ENCODE measurements at places on chromosomes 12 and 14.

DNA sequence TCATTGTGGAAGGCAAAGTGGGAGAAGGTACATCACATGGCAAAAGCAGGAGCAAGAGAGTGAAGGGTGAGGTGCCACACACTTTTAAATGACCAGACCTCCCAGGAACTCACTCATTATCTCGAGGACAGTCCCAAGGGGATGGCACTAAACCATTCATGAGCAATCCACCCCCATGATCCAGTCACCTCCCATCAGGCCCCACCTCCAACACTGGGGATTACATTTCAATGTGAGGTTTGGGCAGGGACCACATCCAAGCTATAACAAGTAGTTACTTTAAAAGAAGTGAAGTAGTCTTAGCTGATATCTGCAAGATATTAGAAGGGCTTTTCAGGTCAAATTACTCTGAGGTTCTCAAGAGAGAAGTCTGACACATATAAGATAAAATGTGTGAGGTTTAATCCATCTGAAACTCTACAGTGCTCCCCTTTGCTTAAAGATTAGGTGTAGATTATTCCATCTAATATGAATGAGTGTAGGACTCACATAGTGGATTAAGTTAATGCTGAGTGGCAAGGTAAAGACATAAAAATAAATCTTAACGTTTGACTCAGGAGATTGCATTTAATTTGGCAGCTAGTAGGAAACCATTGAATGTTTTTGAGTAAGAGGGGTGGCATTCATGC, 130.8 kb downstream of the TMX1 start:
- H3K4me3 ChIP-seq, result no peak overlapping the region
- H3K27me3 ChIP-seq, result peaks cover 4% of the 10 kb centered on the region
- no peak overlapping the region for H3K27ac ChIP-seq
- no peaks in the 10 kb centered on the region for H3K4me1 ChIP-seq
- DNase-seq, result no peak

DNA sequence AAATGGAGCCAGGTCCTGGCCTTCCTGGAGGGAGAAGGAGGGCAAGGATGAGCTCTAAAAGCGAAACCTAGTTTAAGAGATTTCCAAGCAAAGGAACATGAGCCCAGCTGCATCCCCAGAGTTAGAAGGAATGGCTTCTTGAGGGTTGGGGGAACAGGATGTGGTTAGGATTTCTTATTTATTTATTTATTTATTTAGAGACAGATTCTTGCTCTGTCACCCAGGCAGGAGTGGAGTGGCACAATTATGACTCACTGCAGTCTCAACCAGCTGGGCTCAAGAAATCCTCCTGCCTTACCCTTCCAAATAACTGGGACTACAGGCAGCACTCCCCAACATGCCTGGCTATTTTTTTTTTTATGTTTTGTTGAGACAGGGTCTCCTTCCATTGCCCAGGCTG, 25.3 kb upstream of the TMEM106C start:
- no peak overlapping the region for H3K27ac ChIP-seq
- H3K4me1 ChIP-seq, result peaks cover 4% of the 10 kb centered on the region
- no peaks in the 10 kb centered on the region for H3K36me3 ChIP-seq
- peaks cover 26% of the 10 kb centered on the region for H3K27me3 ChIP-seq
- no peak overlapping the region for H3K4me3 ChIP-seq

GRCh38 chr14:104130974-104131651, 7.3 kb upstream of the KIF26A start:
- H3K4me3 ChIP-seq, result no peak overlapping the region
- H3K36me3 ChIP-seq, result peaks cover 11% of the 10 kb centered on the region
- no peaks in the 10 kb centered on the region for H3K4me1 ChIP-seq
- H3K27ac ChIP-seq, result no peak overlapping the region
- H3K27me3 ChIP-seq, result peaks cover 20% of the 10 kb centered on the region

DNA sequence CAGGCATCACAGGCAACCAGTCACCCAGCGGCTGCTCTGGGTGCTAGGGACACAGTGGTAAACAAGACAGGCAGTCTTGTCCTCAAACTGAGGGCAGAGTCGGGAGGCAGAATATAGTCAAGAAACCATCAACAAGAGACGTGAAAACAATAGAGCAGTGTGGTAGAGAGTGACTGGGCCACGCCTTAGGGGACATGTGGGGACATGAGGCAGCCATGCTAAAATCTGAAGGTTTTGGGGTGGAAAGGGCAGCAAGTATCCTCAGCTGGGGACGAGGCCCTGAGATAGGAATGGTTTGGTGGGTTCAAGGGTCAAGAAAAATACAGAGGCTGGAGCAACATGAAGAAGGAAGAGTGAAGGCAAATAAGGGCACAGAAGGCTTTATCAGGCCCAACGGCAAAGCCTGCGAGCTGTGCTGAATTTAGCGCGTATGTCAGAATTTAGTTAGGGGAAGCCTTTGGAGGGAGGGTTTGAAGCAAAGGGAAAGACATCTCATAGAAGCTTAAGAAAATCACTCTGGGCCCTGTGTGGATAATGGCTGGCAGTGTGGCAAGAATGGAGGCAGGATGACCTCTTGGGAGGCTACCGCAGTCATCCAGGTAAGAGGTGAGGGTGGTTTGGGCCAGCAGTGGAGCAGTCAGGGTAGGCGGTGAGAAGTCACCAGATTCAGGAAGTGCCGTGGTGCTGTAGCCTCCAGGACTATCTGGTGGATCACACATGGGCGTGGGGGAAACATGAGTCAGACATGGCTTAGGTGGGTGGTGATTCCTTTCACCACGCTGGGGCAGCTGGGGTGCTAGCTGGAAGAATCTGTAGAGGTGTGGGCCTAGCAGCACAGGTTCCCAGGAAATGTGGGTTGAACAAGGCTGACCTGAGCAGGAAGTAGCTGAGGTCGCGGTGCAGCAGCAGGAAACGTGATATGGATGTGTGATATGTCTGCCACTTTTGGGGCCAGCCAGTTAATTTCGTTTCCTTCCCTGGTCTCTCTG, 3.0 kb downstream of the EVL start:
- H3K27me3 ChIP-seq, result no peaks in the 10 kb centered on the region
- peak overlapping the region; percentile 87 for H3K4me3 ChIP-seq
- peak overlapping the region; percentile 85 for H3K27ac ChIP-seq

DNA sequence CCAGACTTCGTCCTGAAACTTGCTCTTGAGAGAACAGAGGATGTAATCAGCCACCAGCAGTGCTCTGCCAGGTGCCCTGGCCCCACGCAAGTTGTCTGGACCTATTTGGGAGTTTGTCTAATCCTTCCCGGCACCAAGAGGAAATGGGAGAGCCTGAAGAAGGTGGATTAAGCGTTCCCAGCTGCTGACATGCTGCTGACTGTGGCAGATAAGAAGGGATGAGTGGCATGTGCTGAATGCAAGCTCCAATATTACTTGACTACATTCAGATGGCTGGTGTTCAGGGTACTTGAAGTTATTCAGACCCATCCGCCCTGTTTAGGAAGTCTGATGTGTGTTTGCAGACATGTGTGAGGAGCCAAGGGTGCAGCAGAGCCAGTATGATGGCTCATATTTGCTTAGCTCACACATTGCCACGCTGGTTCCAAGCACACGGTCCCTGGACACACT, 440.6 kb upstream of the CCDC196 start:
- DNase-seq, result no peak
- H3K27me3 ChIP-seq, result peaks cover 2% of the 10 kb centered on the region
- H3K4me1 ChIP-seq, result no peaks in the 10 kb centered on the region
- H3K27ac ChIP-seq, result no peak overlapping the region

- H3K27ac ChIP-seq, result no peak overlapping the region
- no peaks in the 10 kb centered on the region for H3K36me3 ChIP-seq
- peak; percentile 8 for DNase-seq
These were observed 101.2 kb upstream of the STXBP6 start for GRCh38 chr14:25150934-25151790.

- H3K36me3 ChIP-seq, result no peaks in the 10 kb centered on the region
- no peak overlapping the region for H3K27ac ChIP-seq
- no peaks in the 10 kb centered on the region for H3K4me1 ChIP-seq
- no peak overlapping the region for H3K4me3 ChIP-seq
- no peak for DNase-seq
These were observed 601.8 kb downstream of the SLC16A7 start for GRCh38 chr12:60197589-60197988.

- no peaks in the 10 kb centered on the region for H3K36me3 ChIP-seq
- DNase-seq, result no peak
- no peak overlapping the region for H3K4me3 ChIP-seq
- no peaks in the 10 kb centered on the region for H3K27me3 ChIP-seq
- no peak overlapping the region for H3K27ac ChIP-seq
These were observed 18.9 kb upstream of the CARMIL3 start for GRCh38 chr14:24032727-24033418.

DNA sequence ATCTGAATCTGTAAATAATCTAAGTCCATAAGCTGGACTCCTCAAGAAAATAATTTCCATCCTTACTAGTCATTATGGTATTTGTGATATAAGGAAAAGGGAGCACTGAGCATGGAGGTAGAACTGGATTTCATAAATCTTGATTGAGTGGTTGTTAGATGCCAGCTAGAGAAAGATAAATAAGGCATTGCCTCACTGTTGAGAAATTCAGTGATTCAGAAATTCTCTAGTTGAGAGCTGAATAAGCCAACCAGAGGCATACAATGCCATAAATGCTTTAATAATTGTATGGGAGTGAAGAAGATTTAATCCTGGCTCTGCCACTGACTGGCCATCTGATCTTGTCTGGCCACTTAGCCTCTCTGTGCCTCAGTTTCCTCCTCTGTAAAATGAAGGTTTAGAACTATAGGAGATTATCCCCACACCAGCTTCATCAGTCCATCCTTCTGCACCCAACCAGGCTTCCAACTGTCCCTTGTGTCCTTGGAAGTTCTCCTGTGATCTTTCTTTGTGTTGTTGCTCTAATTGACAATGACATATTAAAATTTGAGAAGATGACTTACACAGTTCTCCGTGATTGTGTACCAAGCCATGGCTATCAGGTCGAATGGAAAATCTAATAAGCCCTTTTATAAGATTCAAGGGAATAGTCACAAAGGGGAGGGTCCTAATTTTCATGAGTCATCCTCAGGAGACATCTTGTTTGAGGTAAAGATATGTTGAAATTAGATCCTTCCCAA, 394.3 kb downstream of the EGLN3 start:
- H3K36me3 ChIP-seq, result no peaks in the 10 kb centered on the region
- no peaks in the 10 kb centered on the region for H3K4me1 ChIP-seq
- no peaks in the 10 kb centered on the region for H3K27me3 ChIP-seq
- H3K27ac ChIP-seq, result no peak overlapping the region
- no peak overlapping the region for H3K4me3 ChIP-seq

DNA sequence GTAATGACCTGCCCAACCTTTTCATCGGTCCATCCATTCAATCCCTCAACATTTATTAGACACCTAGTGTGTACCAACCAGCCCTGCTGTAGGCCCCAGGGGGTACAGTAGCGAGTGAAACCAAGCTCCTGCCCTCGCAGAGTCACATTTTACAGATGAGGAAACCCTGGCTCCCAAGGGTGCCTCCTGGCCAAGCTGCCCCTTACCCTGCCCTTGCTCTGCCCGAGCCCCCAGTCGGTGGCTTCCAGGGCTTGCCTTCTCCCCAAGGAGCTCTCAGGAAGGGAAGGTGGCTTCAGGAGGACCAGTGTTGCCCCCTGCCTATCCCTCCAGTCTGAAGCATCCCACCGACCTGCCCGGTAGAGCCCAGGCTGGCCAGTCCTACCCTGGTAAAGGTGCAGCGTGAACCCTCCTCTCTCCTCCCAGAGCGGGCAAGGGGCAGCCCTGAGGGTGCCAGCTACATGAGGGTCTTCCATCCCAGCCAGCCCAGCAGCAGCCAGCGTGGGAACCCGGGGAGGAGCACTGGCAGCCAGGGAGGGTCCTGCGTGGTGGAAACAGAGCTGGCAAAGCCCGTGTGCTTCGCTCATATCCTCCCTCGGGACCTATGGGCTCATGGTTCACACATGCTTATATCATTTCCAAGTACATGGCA, 670 bp upstream of the BEGAIN start:
- H3K4me3 ChIP-seq, result peak overlapping the region; percentile 49
- no peak for DNase-seq
- H3K36me3 ChIP-seq, result no peaks in the 10 kb centered on the region
- no peaks in the 10 kb centered on the region for H3K4me1 ChIP-seq
- H3K27me3 ChIP-seq, result peaks cover 30% of the 10 kb centered on the region

GRCh38 chr14:51933191-51933590, 56.2 kb upstream of the RTRAF start:
- H3K27ac ChIP-seq, result peak overlapping the region; percentile 3
- H3K27me3 ChIP-seq, result no peaks in the 10 kb centered on the region
- H3K4me3 ChIP-seq, result no peak overlapping the region
- DNase-seq, result no peak

GRCh38 chr12:108756421-108756820, 25.1 kb upstream of the CORO1C start:
- peaks cover 2% of the 10 kb centered on the region for H3K36me3 ChIP-seq
- no peaks in the 10 kb centered on the region for H3K27me3 ChIP-seq
- no peak for DNase-seq
- no peaks in the 10 kb centered on the region for H3K4me1 ChIP-seq
- no peak overlapping the region for H3K4me3 ChIP-seq

- no peak overlapping the region for H3K27ac ChIP-seq
- no peaks in the 10 kb centered on the region for H3K4me1 ChIP-seq
- no peaks in the 10 kb centered on the region for H3K36me3 ChIP-seq
- no peaks in the 10 kb centered on the region for H3K27me3 ChIP-seq
These were observed 134.6 kb downstream of the RMST start for GRCh38 chr12:97597031-97597751.

DNA sequence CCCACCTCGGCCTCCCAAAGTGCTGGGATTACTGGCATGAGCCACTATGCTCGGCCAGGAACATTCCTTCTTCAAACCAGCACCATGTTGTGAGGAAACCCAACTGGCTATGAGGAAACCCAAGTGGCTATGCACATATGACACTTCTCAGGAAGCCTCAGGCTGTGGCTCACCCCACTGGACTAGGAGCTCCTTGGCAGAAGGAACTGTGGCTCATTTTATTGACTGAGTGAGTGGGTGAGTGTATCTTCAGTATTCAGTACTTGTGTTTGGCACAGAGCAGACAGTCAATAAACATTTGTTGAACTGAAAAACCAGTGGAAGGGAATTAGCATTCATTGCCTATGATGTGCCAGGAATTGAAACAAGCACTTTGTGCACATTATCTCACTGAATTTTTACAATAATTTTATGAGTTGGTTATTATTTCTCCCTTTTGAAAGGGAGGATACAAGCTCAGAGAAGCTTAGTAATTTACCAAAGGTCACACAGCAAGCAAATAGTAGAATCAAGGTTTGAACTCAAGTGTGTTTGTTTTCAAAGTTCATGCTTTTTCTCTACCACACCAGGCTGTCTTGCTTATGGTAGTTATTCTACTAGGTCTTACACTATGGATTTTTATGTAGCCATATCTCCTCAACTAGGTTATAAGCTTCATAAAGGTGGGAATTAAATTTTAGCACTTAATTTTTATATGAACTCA, 121.6 kb downstream of the VEZT start:
- H3K27me3 ChIP-seq, result peaks cover 3% of the 10 kb centered on the region
- no peaks in the 10 kb centered on the region for H3K36me3 ChIP-seq
- no peak overlapping the region for H3K27ac ChIP-seq

DNA sequence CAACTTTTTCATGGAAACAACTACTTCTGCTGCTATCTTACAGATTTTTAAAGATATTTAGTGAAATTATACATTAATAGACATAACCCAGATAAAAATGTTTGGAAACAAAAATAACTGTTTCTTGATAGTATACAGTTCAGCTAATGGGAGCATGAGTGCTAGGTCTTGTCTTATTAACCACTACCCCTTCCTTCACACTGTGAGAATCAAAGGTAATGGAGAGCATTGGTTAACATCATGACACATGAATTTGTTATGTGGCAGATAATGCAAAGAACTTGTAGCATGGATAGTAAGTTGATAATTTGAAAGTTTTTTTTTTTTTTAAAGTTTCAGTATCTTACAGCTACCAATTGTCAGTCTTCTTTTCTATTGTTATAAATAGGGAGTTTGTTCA, 44.2 kb downstream of the CCDC91 start:
- peaks cover 13% of the 10 kb centered on the region for H3K4me1 ChIP-seq
- H3K36me3 ChIP-seq, result peaks cover 5% of the 10 kb centered on the region
- no peak for DNase-seq
- H3K4me3 ChIP-seq, result no peak overlapping the region
- no peak overlapping the region for H3K27ac ChIP-seq

GRCh38 chr14:33030386-33030785, 91.7 kb downstream of the NPAS3 start:
- H3K27ac ChIP-seq, result no peak overlapping the region
- no peaks in the 10 kb centered on the region for H3K36me3 ChIP-seq
- H3K27me3 ChIP-seq, result no peaks in the 10 kb centered on the region
- no peak overlapping the region for H3K4me3 ChIP-seq

All from memory B cell (primary cell).